Epithelial cell of proximal tubule (primary cell): ENCODE measurements at places on chromosomes 3 and 15. TPM values are rescaled to one million over a fixed set of nuclear protein-coding genes. Genes with fewer than 3 reads are reported as not detected.

DNA sequence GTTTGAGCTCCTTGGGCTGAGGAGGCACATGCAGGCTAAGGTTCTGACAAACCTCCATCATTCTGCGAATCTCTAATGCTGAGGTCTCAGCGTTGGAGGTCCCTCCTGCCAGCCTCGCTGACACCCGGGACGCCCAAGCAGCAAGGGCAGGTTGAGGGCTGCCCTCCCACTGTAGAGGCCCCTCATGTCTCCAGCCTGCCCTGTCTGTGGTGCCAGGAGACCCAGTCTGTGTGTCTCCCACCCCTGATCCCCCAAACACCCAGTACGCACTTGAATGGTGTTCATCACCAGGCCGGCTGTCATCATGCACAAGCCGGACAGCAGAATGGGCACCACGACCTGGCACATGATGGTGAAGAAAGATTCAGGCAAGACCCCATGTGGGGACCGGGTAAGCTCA lies 27.8 kb downstream of the SLC41A3 start:
- DNase-seq: no peak

- DNase-seq: no peak
Measured at GRCh38 chr15:88142121-88142520, 114.4 kb downstream of the NTRK3 start.

DNA sequence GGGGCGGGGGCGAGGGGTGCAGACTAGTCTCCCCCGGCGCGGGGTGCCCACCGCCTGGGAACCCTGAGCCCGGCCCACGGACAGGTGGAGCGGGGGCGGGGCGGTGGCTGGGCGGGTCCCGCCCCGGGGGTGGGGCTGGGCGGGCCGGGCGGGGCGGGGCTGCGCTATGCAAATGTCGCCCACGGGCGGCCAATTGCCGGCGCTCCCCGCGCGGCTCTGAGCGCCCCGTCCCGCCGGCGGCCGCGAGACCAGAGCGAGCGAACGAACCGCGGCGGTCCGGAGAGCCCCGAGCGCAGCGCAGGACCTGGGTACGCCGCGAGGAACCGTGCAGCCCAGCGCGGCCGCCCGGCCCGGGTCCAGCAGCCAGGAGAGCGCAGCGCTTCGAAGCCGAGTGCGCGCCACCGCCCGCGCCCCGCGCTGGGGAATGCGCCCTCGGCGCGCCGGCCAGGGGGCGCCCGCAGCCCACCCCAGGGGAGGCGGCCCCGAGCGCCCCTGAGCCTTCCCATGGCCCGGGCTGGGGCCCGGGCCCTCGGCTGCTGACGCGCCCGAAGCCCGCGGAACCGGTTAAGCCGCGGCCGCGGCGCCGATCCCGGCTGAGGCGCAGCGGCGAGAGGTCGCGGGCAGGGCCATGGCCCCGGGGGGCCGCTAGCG lies at the start of gene SEMA3F:
TSS of gene SEMA3F (plus strand) at position 485 of the 651 bp plus-strand sequence. CDS start 4,299 bp downstream, outside the sequence.
- no peak for DNase-seq

The LDHAL6B gene
- not detected in 2 replicates for total RNA-seq
